ENCODE measurements at places on chromosomes 16 and 17. TPM values are rescaled to one million over a fixed set of nuclear protein-coding genes. Genes with fewer than 3 reads are reported as not detected.

SLC5A10 gene
- total RNA-seq = not detected

ACAP1 gene
- total RNA-seq = 4.1 TPM

PRSS33 gene
- 13.2 TPM for total RNA-seq

NUPR1 gene
- 0.73 TPM for total RNA-seq

DNA sequence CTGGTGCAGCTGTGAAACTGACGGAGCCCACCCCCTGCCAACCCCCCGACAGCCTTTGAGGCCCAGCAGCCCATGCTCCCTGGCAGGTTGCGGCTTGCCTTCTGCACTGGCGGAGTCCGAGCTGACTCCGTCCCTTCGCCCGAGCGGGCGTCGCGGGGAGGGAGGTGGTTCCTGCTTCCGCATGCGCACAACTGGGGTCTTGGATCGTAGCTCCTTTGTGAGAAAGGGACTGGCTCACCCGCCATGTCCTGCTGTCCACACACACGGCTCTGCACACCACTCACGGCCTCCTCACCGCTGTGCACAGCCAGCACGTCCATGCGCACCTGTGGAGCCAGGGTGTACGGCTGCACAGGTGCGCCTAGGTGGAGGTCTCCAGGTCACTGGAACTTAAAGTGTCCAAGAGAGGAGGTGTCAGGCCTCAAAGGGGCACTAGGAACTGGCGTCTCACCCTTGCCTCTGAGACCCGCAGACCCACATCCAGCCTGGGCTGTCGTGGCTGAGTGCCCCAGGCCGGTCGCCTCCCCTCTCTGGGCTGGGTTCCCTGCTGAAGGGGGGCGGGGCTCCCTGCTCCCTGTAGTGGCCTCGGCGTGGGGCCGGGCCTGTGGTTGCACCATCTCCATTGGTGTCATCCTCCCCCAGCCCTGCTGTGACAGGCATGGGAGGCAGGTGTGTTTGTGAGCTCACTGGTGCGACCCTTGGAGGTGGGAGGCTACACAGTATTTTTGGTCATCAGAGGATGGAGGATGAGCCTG lies 45.3 kb downstream of the JPH3 start:
- DNase-seq = no peak

DNA sequence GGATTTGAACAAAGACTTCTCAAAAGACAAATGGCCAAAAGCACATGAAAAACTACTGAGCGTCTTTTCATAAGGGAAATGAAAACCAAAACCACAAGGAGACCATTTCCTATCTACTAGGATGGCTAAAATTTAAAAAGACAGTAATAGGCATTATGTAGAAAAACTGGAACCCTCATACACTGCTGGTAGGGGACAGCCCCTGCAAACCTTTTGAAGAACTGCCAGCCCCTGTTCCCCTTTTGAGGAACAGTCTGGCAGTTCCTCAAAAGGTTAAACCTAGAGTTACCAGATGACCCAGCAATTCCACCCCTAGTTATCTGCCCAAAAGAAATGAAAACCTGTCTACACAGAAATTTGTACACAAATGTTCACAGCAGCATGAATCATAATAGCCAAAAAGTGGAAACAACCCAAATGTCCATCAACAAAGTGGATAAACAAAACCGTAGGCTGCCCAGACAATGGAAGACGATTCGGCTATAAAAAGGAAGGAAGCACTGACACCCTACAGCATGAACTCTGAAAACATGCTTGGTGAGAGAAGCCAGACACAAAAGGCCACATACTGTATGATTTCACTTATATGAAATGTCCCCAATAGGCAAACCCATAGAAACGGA lies 22.9 kb downstream of the CDIP1 start:
- no peak for DNase-seq

DNA sequence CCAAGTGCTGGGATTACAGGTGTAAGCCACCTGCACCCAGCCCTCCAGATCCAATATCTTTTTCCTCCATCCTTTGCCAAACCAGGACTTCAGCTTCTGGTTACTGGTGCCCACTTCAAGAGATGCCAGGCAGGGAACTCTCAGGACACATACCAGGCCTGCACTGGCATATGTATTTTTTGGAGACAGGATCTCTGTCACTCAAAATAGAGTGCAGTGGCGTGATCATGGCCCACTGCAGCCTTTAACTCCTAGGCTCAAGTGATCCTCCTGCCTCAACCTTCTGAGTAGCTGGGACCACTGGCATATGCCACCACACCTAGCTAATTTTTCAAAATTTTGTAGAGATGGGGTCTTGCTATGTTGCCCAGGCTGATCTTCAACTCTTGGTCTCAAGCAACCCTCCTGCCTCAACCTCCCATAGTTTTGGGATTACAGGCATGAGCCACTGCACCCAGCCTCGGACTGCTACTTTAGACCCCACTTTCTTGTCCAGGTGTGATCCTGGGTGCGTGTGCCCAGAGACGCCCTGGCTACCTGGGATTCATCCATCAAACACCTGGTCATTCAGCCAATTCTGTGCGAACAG lies 55.8 kb downstream of the BMERB1 start:
- DNase-seq = no peak

DNA sequence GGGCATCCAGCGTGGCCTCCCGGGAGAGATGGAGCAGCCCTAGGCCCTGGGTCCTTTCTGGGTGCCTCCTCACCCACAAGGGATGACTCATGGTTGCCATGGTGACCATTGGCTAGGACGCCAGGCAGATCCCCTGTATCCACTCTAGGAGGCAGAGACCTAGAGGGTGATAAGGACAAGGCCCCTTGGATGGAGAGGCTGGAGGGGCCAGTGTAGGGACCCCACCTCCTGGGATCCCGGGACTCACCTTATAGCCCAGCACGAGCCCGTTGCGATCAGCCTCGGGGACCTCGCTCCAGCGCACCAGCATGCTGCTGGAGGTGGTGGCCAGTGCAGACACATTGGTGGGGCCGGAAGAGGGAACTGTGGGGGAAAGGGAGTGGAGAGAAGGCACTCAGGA lies 82.2 kb upstream of the CDC42EP4 start:
- DNase-seq = peak; percentile 38

- DNase-seq = no peak
These were observed 50.2 kb upstream of the SLC12A3 start for GRCh38 chr16:56814537-56815432.

- DNase-seq = peak; percentile 64
These were observed 13.7 kb upstream of the LGALS3BP start for GRCh38 chr17:78993241-78993956.

DNA sequence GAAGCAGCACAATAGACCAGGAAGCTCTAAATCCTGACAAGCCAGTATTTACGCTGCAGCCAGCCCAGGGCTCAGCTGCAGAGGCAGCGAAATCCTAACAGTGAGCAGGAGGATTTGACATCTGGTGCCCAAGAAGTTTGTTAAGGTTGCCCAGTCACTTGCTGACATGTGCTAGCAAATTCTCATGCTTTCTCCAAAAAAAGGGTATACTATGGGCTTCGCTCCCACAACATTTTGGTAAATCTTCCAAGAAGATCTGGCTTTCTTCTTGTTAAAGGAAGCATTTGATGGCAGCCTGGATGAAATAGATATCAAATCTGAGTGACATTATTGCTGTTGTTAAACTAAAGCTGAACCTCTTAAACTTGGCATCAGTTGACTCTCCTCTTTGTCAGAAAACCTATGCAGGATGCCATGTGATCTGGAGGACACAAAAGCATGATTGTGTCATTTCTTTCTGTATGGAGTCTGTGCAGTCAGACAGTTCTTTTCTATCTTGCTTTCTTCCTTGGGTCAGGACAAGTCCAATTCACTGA lies 949.7 kb upstream of the RBFOX1 start:
- no peak for DNase-seq

DNA sequence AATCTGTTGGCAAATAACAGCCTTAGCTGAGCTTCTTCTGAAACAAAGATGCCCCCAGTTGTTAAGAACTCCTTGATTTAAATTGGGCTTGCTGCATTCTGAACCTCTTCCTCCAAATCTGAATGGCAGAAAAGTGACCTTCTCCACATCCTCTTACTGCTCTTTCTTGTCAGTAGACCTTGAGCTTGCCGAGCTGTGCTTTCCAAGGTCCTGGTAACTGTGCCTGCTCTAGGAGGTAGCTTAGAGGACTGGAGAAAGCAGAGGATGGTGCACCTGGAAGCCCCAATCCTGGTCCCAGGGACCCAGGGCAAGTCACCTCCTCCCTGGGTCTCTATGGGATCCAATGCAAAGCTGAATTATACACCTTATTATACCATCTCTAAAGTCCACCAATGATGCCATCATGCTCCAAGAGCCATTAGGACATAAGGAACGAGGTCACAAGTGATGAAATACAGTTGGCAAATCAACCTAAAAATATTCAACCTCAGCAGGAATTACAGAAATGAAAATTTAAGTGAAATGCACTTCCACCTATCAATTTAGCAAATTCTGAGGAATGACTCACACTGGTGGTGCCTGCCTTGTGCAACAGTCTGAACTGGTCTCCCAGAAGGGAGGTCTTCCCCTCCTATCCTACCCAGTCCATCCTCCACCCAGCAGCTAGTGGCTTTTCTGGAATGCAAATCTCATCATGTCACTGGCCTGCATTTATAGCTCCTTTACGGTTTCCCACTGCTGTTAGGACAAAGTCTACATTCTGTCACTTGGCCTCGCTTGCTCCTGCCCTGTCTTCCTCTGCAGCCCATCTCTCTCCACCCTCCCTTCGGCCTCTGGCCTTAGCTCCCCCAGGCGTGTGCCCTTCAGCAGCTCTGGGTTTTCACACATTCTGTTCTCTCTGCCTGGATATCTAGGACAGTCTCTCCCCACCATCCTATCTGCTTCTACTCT lies 36.6 kb downstream of the TOM1L2 start:
- DNase-seq = no peak

All from Calu3 (cell line).